ENCODE measurements at places on chromosomes 16 and 17.

DNA sequence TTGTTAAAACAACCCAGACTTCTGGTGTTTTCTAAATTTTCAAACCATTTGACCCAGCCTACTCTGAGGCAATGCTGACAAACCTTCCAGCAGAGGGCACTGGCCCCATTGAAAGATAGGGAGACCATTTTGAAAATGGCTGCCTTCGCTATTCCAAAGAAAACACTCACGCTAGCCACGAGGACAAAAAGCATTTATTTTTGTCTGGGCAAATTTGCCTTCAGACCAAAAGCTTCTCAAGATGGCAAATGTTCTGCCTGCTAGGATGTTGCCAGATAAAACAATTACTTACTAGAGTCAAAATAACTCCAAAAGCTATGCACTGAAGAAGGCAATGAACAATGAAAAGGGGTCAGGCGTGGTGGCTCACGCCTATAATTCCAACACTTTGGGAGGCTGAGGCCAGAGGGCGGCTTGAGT is 296.7 kb upstream of the IRX5 start:
- H3K4me3 ChIP-seq = no peak overlapping the region
- no peak for DNase-seq
- no peak overlapping the region for H3K27ac ChIP-seq
- no peaks in the 10 kb centered on the region for H3K4me1 ChIP-seq

DNA sequence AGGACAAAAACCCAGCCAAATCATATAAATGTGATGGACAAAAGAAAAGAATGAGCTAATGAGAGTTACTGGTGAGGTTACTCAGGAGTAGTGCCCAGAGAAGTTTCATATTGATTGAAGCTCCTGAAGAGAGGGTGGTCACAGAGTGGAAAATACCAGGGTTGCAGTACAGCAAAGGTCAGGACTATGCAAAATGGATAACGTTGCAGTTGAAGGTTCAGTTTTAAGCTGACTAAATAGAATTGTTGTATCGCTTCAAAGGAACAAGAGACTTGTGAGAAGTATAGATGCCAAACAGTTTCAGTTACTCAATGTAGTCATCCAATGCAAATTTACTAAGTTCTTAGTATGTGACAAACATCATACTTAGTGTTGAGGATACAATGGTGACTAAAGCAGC is 47.1 kb downstream of the ABCA8 start:
- H3K4me1 ChIP-seq = no peaks in the 10 kb centered on the region
- H3K4me3 ChIP-seq = no peak overlapping the region
- H3K27ac ChIP-seq = no peak overlapping the region
- DNase-seq = no peak

DNA sequence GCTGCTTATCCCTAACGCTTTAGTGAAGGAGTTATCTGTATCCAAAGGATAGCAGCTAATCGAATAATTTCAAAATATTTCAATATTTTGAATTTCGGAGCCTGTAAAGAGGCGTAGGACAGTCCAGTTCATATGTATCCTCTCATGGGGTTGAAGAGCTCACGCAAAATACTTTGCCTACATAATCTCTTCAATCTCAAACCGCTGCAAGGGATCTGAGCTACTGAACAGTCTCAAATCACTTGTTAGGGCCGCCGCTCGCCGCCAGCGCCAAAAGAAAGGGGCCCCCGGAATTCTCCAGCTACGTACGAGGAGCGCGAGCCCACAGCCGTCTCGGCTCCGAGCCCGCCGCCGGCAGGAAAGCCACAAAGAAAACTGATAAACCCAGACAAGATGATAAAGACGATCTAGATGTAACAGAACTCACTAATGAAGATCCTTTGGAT is 601 bp upstream of the RFWD3 start:
- peaks cover 37% of the 10 kb centered on the region for H3K36me3 ChIP-seq
- peak overlapping the region; percentile 95 for H3K4me3 ChIP-seq
- H3K4me1 ChIP-seq = peaks cover 44% of the 10 kb centered on the region
- no peaks in the 10 kb centered on the region for H3K27me3 ChIP-seq
- peak; percentile 56 for DNase-seq

DNA sequence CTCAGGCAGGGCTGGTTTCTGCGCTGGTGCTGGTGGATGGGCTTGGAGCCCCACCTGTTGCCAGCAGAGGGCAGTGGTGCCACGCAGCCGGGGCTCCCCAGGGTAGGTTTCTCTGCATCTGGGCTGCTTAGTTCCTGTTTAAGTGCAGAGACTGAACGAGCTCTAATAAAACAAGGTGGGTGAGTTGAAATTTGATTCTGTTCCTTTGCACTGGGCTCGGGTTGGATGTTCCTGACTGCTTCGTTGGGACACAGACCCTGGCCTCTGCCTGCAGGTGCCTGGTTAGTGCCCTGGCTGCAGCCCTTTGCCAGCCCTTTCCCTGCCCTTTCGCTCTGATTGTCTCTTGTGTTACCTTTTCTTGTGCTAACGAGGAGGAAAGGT is 30.0 kb downstream of the TBCD start:
- DNase-seq = peak; percentile 90
- H3K27ac ChIP-seq = no peak overlapping the region
- no peaks in the 10 kb centered on the region for H3K4me1 ChIP-seq
- no peak overlapping the region for H3K4me3 ChIP-seq
- H3K36me3 ChIP-seq = peaks cover 1% of the 10 kb centered on the region

- peaks cover 1% of the 10 kb centered on the region for H3K36me3 ChIP-seq
- peak overlapping the region; percentile 85 for H3K4me3 ChIP-seq
- peaks cover 33% of the 10 kb centered on the region for H3K4me1 ChIP-seq
- H3K27me3 ChIP-seq = peaks cover 95% of the 10 kb centered on the region
- DNase-seq = peak; percentile 3
- no peak overlapping the region for H3K27ac ChIP-seq
Observed at GRCh38 chr17:48997827-48998586, 822 bp downstream of the IGF2BP1 start.

GRCh38 chr17:73432624-73433190 is 120.9 kb upstream of the CDC42EP4 start:
- no peaks in the 10 kb centered on the region for H3K27me3 ChIP-seq
- no peaks in the 10 kb centered on the region for H3K36me3 ChIP-seq
- no peaks in the 10 kb centered on the region for H3K4me1 ChIP-seq
- no peak overlapping the region for H3K27ac ChIP-seq

- no peak for DNase-seq
- no peak overlapping the region for H3K4me3 ChIP-seq
- no peaks in the 10 kb centered on the region for H3K27me3 ChIP-seq
Observed at GRCh38 chr16:72536723-72537435, 364.9 kb upstream of the PMFBP1 start.

DNA sequence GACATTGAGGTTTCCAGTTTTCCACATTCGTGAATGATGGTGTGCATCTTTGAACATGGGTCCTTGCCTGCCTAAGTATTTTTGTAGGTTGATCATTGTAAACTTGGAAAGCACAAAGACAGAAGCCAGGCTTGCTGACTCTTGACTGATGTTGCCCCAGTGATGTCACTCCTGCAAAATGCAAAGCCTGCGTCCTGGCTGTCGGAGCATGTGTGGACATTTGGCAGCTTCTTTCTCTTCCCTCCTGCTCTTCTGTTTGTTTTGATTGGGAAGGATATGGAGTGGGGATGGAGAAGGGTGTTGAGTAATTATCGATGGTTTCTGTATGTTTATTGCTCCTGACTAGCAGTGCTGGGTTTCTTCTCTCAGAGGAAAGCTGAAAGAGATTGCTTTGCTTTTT is 3.2 kb downstream of the NDE1 start:
- no peaks in the 10 kb centered on the region for H3K27me3 ChIP-seq
- peaks cover 53% of the 10 kb centered on the region for H3K4me1 ChIP-seq
- DNase-seq = no peak
- H3K4me3 ChIP-seq = peak overlapping the region; percentile 95
- peaks cover 14% of the 10 kb centered on the region for H3K36me3 ChIP-seq
- H3K27ac ChIP-seq = peak overlapping the region; percentile 65

DNA sequence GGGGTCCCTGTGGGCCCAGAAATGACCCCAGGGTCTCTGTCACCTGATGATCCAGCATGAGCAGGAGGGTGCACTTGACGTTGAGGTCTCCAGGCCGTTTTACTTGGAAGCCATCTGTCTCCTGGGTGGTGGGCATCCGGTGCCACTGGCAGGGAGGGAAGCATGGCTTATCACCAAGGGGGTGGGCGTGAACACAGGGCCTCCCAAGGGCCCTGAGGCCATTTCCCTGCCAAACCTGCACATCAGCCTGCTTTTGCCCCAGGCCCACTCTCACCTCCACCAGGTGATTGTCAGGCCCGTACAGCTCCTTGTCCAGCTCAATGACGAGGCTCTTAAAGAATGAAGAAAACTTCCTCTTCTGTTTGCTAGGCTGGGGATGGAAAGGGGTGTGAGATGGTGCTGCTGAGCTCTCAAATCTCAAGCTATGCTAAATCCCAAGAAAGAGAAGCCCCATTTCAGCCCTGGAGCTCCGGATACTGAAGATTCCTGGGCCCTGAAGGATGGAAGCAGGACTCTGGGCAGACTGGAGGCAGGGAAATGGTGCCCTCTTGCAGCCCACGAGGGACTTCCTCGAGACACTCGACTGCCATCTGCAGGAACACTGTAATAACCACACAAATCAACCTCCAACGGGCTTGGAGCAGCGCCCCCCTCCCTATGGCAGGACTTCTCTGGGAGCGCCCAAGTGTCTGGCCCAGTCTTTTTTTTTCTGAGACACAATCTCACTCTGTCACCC is 7.1 kb upstream of the FTSJ3 start:
- H3K27ac ChIP-seq = no peak overlapping the region
- DNase-seq = peak; percentile 62
- H3K4me1 ChIP-seq = peaks cover 56% of the 10 kb centered on the region
- no peaks in the 10 kb centered on the region for H3K27me3 ChIP-seq
- H3K36me3 ChIP-seq = peaks cover 29% of the 10 kb centered on the region
- H3K4me3 ChIP-seq = no peak overlapping the region

DNA sequence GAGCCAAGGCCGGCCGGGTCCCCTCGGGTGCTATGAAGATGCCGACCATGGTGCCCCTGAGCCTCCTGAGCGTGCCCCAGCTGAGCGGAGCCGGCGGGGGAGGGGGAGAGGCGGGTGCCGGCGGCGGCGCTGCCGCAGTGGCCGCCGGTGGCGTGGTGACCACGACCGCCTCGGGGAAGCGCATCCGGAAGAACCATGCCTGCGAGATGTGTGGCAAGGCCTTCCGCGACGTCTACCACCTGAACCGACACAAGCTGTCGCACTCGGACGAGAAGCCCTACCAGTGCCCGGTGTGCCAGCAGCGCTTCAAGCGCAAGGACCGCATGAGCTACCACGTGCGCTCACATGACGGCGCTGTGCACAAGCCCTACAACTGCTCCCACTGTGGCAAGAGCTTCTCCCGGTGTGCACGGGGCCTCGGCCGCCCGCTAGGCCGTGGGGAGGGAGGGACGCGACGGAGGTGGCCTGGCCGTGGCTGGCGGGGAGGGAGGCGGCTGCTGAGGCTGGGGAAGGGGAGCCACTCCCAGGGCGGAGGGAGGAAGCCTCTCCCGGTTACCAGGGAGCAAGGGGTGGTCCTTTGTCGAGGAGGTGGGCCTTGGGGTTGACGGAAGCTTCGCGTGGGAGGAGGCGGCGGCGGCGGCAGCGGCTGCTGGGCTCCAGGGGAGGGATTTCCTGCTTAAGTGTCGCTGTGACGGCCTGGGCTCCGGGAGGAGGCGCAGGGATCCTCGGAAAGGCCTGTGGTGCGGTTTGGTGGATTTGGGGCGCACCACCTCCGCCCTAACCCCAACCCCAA is 1.3 kb downstream of the MAZ start:
- H3K4me1 ChIP-seq = peaks cover 65% of the 10 kb centered on the region
- peak overlapping the region; percentile 91 for H3K27ac ChIP-seq
- H3K4me3 ChIP-seq = peak overlapping the region; percentile 95
- peaks cover 13% of the 10 kb centered on the region for H3K36me3 ChIP-seq
- no peaks in the 10 kb centered on the region for H3K27me3 ChIP-seq

DNA sequence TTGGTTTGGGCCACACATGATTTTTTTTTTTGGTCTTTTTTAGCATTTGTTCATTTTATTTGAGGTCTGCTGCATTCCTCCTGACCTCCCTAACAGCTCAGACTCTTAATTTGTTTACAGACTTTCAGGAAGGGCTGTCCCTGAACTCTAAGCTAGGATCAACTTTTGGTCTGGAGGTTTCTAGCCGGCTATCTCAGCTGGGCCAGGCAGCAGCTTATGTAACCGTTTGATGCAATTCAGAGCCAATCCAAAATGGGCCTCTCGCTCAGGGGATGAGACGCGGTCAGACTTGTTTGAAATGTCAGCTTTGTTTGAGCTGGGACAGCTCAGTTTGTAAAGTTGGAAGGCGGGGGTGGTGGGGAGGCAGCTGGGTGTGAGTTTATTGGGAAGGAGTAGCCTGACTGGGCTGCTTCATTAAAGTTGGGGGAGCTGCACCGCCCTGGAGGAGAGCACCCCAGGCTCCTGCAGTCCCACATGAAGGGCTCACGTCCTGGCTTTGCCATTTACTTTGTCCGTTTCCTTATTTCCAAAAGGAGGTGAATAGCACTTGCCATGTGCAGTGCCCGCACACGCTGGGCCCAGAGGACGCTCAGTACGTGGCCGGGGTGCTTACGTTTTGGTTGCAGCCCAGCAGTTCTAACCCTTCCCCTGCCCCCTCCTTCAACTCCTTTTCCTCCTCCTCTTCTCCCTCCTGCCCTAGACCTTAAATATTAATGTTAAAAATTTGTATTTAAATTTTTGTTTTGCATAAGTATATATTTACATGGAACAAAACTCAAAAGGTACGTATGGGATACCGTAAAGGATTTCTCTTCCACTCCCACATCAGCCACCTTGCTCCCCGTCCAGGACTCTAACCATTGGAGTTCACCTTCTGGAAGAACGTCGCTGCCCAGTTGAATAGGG is 121.2 kb downstream of the SNX29 start:
- no peak for DNase-seq
- peaks cover 2% of the 10 kb centered on the region for H3K36me3 ChIP-seq

- H3K4me3 ChIP-seq = no peak overlapping the region
- H3K36me3 ChIP-seq = peaks cover 8% of the 10 kb centered on the region
- peaks cover 28% of the 10 kb centered on the region for H3K4me1 ChIP-seq
- DNase-seq = no peak
- H3K27me3 ChIP-seq = no peaks in the 10 kb centered on the region
Observed at GRCh38 chr16:15946257-15947044, 3.0 kb upstream of the ABCC1 start.

DNA sequence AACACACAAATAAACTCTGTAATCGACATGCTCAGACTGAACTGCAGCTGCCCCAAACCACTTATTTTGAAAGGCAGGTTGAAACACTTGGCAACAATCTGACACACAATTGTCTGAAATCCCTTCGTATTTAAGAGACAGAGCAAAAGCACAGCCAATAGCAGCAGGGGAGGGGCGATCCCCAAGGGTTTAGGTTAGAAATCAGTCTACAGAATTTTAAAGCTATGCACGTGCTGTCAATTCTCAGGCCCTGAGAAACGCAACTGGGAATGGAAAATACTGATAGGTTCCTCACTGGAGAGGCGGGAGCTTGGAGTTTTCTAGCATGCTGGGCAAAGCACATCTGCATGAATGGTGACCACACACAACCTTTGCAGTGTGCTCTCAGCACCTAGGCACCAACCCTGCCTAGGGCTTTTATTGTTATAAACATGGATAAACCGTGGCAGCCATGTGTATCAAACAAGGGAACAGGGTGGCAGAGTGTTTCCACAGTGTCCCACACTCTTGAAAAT is 168.0 kb downstream of the AATF start:
- DNase-seq = no peak
- no peaks in the 10 kb centered on the region for H3K27me3 ChIP-seq
- H3K4me3 ChIP-seq = no peak overlapping the region
- H3K4me1 ChIP-seq = no peaks in the 10 kb centered on the region

All from activated T-cell treated with anti-CD3 and anti-CD28 coated beads, Interleukin-2, amount 50 U/mL, for 72 hours (primary cell).